Stimulated activated CD4-positive, alpha-beta T cell treated with anti-CD3 and anti-CD28 coated beads, Interleukin-4, amount 100 ng/mL, for 48 hours (primary cell): ENCODE measurements at places on chromosomes 2 and 18.
A peak's percentile ranks its signal among the peaks of the same experiment; 100 is the strongest.

- DNase-seq = no peak
Observed at GRCh38 chr18:3604498-3605408, 154.8 kb downstream of the TGIF1 start.

DNA sequence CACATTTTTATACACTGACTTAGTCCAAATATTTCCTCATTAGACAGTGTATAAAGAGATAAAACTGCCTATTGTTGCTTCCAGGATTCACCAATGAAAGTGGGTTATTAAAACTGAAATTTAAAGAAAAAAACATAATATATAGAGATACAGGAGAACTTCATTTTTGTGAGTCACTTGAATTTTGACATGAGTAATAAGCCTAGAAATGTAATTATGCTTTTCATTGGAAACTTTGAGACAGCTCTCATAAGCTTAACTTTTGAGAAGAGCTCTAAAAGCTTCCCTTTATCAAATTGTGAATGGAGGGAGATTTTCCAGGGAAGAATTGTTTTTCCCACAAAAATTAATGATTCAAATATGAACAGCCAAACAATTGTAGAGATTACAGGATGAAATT, 14.1 kb downstream of the DYNC2LI1 start:
- no peak for DNase-seq

DNA sequence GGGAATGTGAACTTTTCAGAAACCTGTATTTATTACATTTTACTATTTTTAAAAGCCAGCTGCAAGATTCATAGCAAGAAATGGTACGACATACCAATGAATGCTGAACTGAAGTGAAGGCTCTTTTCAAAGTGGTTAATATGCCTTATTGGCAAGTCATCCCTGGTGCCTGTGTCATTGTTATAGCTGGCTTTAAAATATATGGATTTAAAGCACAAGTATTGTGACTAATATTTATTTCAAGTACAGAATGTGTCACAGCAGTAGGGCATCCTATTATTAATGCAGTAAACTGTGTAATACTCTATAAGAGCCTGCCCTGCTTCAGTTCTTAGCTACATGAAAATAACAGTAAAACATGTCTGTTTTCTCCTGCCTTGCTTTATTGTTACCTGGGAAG, 10.8 kb downstream of the TSHZ1 start:
- no peak for DNase-seq

DNA sequence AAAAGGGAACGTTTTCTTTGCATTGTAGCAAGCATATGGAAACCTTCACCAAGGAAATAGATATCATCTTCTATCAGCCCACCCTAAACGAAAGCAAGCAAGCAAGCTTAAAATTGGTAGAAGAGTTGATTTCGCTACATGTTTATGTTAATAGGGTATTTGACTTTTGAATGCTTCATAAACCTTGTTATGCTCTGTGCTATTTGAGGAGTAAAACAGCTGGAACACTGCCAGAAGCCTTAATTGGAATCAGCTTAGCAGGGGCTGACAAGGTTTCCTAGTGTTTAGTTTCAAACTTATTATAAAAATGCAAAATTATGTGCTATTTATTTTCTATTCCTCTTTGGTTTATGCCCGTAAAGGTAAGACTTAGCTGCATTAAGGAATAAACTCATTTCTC, 70.6 kb upstream of the LINC00305 start:
- no peak for DNase-seq

GRCh38 chr2:201580486-201580885, 62.8 kb downstream of the TMEM237 start:
- DNase-seq = no peak

DNA sequence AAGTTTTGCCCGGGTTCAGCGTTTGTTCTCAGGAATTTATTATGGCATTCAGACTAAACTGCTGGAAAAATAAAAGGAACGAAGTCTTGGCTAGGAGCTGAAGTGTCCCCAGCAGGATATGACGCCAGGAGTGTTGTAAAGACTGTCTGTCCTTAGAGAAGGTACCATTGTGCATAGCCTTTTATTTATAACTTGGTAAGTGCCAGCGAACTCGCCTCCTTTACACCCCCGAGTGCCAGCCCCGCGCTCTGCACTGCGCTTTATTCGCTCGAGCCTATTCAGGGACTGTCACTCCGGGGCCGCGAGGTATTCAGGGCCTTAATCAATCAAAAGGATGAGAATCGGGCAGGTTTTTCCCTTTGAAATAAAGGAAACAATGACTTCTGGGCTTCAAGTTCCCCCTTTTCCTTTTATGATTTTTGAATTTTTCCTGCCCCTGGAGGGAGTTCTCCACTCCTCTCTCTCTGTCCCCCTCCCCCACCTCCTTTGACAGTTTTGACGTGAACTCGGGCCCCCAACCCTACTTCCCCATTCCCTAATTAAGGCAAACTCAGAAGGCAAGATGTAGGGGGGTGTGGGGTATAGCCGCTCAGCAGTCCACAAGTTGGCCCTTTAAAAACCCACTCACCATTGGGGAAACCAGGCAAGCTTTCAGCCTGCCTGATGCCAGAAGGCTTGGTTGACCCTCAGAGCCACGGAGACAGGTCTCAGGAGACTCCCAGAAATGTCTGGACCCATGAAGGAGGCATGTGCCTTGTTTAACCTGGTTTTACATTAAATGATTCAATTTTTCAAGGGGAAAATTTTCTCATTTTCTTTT, 1.3 kb upstream of the PAX3 start:
- DNase-seq = no peak

GRCh38 chr2:96773922-96774321, 13.2 kb downstream of the CNNM4 start:
- DNase-seq = no peak

DNA sequence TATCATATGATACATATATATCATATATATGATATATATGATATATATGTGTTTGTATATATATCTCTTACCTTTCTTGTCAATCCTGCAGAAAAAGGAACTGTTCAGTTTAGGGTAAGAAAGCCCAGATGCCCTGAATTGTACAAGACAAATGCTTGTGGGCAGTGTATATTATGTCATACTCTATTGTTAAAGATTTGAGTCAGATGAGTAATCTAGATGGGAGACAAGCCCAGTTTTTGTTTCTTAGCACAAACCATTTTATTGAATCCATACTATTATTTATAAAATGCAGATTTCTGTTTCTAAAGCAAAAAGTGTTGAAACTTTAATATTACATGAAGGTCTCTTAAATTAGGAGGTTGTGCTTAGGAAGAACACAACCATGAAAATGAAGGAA, 90.6 kb downstream of the VRK2 start:
- no peak for DNase-seq

DNA sequence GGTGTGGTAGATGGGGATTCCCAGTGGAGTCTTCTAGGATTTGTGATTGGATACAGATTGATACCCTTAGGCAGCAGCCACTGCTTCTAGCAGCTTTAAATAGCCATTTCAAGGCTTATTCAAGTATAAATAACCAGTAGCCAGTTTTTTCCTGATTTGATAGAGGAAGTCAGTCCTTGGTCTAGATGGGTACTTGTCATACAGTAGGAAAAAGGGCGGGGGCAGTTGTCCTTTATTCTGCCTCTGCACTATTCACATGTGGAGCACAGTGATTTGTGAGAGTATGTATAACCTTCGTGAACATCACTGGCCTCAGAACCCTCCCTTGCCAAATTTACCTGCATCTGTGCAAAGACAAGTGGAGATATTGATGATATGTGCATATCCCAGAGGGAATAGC, 6.8 kb downstream of the PPP1CB start:
- DNase-seq = no peak

DNA sequence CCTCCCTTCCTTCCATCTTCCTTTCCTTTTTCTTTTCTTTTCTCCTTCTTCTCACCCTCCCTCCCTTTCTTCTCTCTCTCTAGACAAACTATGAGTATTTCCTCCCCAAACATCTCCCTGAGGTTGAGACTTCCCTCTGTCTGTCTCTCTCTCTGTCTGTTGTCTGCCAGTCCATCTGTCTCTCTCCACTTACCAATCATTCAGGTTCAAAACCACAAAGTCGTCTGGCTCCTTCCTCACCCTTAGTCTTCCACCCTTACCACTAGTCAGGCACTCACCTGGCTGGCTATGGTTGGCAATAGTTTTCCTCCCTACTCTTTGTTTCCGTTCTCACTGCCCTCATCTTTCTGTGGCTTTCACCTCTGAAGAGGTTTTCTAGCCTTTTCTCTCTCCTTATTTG, 12.9 kb downstream of the CCL20 start:
- no peak for DNase-seq

DNA sequence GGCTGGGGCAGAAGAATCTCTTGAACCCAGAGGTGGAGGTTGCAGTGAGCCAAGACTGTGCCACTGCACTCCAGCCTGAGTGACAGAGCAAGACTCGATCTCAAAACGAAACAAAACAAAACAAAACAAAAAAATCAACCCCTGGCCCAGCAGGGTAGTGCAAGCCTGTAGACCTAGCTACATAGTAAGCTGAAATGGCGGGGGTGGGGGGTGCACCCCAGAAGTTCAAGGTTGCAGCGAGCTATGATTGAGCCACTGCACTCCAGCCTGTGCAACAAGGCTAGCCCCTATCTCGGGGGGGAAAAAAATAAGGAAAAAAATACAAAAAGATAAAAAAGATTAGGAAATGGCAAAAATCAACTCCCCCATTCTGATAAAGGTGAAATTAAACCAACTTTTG, 6.4 kb downstream of the ATL2 start:
- no peak for DNase-seq

- no peak for DNase-seq
Observed at GRCh38 chr18:48851599-48851960, 99.2 kb downstream of the SMAD7 start.

DNA sequence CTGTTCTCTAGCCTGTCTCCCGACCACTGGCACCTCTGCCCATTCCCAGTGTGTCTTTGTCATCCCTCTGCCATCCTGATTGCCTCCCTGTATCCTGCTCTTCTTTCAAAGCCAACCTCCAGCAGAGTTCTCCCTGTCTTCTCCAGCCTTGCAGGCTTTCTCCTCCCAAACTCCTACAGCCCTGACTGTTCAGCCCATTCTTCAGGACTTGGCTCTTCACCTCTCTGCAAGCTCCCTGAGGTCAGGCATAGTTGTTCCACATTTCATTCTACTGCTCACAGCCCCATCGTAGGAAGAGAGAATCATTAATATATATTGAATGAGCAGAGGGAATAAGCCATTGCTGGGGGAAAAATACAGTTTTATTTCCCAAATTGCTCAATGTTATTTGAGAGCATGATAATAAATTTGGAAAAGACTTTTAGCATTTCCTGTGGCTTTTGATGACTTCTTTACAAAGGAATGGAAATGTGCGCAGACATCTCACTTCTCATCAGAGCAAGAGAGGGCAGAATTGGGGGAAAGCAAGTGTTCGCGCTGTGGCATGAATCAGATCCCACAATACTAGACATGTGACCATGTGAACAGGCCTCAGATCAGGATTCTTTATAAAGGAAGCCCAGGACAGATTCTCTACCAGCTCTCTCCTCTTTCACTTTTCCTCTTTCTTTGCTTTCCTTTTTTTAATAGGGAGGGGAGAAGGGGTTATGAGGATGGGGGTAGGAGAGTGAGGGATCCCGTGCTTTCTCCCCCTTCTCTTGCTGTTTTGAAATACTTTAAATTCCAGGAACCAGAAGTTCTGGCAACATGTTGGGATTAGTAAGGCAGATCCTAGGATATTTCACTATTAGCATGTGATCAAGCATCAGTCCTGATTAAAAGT, 37.4 kb downstream of the EPAS1 start:
- no peak for DNase-seq

DNA sequence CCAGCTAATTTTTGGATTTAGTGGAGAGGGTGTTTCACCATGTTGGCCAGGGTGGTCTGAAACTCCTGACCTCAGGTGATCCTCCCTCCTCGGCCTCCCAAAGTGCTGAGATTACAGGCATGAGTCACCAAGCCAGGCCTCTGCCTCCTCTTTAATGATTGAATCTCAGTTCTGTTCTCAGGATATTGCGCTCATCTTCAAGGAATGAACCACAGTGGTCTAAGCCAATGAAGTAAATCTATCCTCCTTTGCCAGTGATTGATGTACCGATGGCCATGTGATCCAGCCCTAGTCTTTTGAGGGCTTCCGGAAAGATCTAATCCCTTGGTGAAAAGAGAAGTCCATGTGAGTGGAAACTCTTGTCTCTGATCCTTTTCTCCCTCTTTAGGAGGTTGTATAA, 48.6 kb downstream of the POLE4 start:
- DNase-seq = no peak

DNA sequence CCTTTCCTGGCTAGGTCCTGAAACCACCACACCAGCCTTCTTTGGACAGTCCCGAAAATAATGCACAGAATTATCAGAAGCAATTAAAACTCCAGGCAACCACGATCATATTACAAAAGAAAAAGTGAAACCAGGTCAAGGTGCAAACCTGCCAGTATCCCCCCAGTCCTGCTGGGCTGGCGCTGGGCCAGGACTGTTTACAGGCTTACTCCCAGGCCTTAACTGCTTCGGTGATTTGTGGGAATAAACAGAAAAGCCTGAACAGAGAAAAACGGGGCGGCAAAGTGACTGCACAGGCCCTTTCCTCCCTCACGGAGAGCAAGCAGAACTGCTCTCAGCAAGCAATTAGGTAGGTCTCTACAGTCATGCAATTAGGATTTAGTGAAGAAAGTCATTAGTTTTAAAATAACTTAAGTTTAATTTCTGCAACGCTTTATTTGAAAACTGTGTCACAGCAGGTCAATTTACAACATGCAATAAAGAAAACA, 1.3 kb downstream of the HDAC4 start:
- DNase-seq = peak; percentile 18

GRCh38 chr18:8834881-8835280, 129.5 kb downstream of the MTCL1 start:
- no peak for DNase-seq

- no peak for DNase-seq
Observed at GRCh38 chr18:80251700-80252099, 4.4 kb upstream of the PARD6G start.

- DNase-seq = no peak
Observed at GRCh38 chr2:72132981-72133720, 14.5 kb downstream of the CYP26B1 start.

DNA sequence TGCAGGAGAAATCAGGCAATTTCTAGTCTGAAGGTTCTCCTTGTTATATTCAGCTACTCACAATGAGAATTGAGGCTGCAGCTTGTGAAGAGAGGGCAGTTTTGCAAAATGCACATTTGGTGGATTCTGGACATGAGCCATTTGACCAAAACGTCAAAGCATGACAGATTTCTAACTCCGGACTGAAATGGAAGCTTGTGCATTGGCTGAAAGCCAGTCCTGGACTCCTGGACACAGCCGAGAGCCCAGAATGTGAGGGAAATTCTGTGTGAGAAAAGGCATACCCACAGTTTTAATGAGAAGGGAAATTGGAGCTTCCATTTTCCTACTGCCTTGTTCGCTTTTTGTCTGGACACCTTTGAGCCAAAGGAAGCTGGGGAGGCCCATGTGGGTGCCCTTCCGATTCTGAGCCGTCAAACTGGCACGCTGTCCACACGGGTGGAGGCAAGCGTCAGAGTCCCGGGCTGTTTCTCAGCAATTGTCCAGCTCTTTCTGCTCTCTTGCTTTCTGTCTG, 23.7 kb upstream of the ROCK2 start:
- no peak for DNase-seq

DNA sequence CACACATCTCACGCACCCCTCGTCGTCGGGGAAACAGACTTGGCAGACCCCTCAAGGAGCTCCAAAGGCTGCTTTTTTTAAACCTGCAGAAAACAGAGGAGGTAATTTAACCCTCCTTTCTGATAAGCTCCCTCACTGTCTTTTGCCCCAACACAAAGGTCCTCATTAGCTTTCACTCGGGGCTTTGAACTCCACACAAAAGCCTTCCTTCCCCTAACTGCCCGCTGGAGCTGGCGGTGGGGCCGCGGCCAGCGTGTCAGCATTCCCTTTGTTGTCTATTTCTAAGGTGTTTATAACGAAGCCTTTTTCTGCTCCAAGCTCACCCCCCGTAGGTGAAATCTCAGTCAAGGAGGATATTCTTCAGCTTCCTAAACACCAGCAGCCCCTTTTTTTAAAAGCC, 43.5 kb upstream of the ID2 start:
- DNase-seq = no peak

GRCh38 chr2:62142054-62142453, 53.9 kb upstream of the B3GNT2 start:
- DNase-seq = no peak
